D721Med (cell line): ENCODE measurements at places on chromosomes 12 and 14.

DNA sequence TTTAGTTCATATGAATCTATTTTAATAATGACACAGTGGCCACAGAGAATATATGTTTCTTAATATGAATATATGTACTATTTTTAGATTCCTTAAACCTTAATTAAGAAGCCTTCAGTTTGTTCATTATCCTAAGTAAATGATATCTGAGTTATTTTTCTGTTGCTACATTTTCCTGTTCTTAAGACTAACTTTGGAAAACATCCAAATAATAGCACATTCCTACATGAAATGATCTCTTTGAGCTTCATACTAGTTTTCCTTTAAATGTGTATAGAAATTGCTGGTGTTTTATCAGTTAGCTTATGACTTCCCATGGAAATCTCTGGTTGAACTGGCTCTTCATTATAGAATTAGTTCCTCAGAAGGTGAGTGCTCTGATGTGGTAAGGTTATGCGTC is 72.1 kb downstream of the POLR3B start:
- DNase-seq, result no peak

GRCh38 chr12:49942512-49942893 is 8.0 kb upstream of the AQP2 start:
- no peak for DNase-seq

- no peak for DNase-seq
These were observed 199.7 kb upstream of the ATXN7L3B start for GRCh38 chr12:74337951-74338350.

- no peak for DNase-seq
These were observed 28.5 kb upstream of the KLHL42 start for GRCh38 chr12:27751386-27752047.

- DNase-seq, result no peak
These were observed 173.9 kb downstream of the TSPAN9 start for GRCh38 chr12:3251067-3251466.

DNA sequence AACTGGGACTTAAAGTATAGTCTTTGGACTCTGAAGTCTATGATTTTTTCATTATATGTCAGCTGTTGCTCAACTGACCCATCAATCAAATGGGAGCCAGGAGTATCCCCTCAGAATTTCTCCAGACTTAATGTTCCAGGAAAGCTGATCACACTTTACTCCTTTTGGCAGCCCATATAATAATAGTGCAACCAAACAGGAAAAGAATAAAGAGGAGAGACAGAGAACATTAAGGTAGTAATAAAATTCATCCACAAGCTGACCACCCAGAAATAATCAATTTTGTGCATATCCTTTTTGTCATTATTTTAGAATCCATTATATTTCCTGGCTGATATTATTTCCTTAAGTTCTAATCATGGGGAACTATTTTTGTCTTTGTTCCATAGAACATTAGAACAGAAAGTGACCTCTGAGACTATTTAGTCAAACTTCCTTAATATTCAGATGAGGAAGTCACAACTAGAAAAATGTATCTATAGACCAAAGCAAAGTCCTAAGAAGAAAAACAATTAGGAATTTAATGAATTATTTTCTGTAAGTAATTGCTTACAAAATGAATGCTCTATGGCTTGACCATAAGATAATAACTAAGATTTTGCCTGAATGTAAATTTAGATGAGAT is 238.1 kb upstream of the SEL1L start:
- DNase-seq, result no peak

- no peak for DNase-seq
These were observed 157.4 kb upstream of the CNTN1 start for GRCh38 chr12:40534828-40535227.

GRCh38 chr12:63093084-63093483 is 57.9 kb downstream of the AVPR1A start:
- no peak for DNase-seq

- DNase-seq, result no peak
These were observed 4.9 kb downstream of the GALNT6 start for GRCh38 chr12:51386351-51386750.

DNA sequence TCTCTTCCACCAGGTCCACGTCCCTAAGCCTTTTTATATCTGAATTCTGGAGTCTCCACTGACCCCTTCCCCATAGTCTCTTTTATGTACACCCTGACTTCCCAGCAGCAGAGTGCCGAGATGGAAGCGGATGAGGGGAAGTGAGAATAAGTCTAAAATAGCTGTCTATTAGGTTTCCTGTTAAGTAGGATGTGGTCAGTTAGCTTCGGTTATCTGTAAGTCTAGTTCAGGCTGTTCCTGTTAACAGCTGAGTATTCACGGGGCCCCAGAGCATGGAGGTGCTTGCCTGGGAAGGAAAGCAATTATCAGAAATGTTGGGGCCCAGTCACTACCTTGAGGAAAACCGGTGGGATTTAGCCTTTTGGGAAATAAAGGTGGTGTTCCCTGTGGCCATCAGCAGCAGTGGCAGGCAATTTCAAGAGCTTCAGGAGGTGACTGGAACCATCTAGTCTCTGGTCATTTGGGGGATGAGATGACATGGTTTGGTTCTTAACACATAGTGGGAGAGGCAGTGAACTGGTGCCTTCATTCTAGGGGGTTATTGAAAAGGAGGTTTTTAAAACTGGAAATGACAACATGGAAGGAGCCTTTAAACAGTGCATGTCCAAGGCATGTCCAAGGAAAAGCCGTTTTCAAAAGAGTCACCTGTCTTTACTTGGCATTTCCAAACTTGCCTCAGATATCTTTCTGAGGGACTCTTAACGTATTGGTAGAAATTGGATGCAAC is 21.8 kb downstream of the CHST11 start:
- no peak for DNase-seq

DNA sequence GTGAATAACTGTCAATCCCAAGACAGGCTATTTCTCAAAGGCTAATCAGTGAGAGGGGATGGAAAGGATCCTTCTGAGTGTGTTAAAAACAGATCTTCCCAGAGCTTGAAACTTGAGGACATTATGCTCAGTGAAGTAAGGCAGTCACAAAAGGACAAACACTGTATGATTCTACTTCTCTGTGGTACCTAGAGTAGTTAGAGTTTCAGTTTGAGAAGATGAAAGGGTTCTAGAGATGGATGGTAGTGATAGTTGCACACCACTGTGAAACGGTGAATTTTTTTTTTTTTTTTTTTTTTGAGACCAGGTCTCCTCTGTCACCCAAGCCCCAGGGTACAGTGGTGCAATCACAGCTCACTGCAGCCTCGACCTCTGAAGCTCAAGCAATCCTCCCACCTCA is 133.8 kb downstream of the SAMD4A start:
- DNase-seq, result no peak

DNA sequence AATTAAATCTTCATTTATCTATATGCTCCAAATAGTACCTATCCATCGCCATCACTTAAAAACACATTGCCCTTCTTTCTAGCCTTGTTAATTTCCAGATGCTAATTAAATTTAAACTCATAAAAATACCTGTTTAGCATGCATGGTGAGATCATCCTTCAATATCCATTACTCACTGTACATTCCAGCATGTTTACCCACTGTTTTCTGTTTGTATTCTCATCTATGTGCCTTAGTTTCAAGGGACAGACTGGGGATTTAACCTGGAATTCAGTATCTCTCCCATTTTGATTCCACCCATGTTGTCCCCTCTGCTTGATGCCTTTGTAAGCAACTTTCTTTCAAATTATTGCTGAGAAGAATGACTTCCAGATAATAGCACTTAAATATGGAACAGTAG is 208.0 kb downstream of the SPTSSA start:
- no peak for DNase-seq

DNA sequence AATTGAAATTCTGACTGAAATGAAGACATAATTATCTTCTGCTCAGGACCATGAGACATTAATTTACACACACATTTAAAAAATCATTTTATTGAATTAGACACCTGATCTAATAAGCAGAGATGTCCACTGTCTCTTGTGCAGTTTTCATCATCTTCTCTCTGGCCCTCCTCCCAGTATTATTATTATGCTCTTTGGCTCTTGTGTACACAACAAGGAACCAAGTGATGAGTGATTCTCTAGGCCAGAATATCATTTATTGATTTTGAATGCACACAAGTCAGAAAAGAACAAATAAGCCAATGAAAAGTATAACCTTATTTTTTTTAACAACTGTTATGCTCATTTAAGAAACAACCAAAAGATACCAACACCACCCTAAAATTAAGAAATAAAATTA is 244.7 kb upstream of the KRR1 start:
- no peak for DNase-seq

- DNase-seq, result no peak
These were observed 39.7 kb upstream of the RPH3A start for GRCh38 chr12:112751844-112752243.

- no peak for DNase-seq
These were observed 11.6 kb downstream of the HVCN1 start for GRCh38 chr12:110677206-110677911.

DNA sequence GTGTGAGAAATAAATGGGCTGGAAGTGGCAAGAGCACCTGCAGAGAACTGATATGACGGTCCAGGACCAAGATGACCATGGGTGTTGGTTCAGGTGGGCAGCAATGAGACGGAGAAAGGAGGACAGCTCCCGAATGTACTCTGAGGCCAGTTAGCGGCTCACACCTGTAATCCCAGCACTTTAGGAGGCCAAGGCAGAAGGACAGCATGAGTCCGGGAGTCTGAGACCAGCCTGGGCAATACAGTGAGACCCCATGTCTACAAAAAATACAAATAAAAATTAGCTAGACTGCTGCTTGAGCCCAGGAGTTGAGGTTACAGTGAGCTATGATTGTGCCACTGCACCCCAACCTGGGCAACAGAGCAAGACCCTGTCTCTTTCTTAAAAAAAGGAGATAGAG is 60.1 kb downstream of the FOXN3 start:
- DNase-seq, result no peak

- no peak for DNase-seq
These were observed 64.9 kb downstream of the RIN3 start for GRCh38 chr14:92578511-92578910.

- no peak for DNase-seq
These were observed 513.3 kb upstream of the CCDC196 start for GRCh38 chr14:65972891-65973290.

- no peak for DNase-seq
These were observed 172.4 kb upstream of the PWP1 start for GRCh38 chr12:107513184-107513583.
